Stimulated activated CD4-positive, alpha-beta T cell treated with anti-CD3 and anti-CD28 coated beads, Interleukin-4, amount 100 ng/mL, for 1 hour (primary cell): ENCODE measurements at places on chromosomes 7 and 10.

DNA sequence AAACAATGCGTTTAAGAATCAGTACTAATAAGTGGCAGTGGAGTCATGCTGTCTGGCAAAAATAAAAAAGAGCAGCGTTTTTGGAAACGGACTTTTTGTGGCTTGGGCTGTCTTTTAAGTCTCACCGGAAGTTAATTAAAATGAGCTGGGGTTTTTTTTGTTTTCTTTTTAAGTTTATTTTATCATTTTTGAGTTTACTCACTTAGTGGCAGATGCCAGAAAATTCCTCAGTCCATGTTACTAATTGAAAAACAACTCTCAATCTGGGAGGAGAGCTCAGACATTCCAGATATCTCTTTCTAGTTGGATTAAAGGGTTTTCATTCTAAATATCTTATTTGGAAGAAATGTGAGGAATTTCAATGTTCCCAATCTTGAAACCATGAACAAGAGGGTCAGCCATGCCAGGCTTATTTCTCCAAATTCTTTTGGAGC, 133.8 kb upstream of the AGR3 start:
- no peak for DNase-seq

GRCh38 chr10:110695539-110695886, 51.4 kb downstream of the RBM20 start:
- DNase-seq, result no peak

DNA sequence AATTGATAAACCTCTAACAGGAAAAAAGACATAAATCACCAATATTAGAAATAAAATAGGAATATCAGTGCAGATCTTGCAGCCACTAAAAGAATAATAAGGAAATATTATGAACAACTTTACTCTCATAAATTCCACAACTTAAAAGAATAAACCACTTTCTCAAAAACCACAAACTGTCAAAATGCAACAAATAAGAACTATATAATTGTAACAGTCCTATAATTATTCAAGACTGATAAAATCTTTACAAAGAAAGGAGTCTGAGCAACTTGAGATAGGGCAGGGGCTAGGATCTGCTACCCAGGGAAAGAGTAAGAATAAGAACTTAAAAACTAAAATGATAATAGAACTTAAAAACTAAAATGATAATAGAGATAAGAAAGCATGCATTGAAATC, 169.5 kb upstream of the GDF10 start:
- no peak for DNase-seq

DNA sequence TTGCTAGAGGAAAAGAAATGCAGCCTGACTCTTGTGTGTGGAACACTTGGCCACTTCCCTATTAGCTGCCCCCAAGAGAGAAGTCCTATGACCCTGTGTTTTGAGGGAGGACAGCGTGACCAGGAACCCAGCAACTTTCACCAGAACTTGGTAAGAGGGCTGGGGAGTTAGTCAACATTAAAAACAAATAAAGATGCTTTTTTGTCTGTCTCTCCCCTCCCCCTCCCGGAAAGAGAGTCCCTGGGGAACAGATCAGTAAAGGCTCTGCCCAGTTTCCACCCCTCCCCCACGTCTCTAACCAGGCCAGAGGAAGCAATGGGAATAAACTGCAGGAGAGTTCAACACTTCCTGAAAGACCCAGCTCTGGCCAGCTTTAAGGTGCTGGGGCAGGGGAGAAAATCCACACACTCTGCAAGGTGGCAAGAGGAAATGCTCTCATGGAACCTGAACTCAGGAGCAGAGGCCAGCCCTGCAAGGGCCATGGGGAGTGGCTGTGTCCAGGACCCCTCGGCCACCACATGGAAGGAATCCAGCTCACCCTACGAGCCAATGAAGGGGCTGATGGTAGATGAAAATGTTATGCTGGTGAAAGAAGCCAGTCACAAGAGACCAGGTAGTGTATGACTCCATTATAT, 21.5 kb downstream of the SH3PXD2A start:
- DNase-seq, result no peak

DNA sequence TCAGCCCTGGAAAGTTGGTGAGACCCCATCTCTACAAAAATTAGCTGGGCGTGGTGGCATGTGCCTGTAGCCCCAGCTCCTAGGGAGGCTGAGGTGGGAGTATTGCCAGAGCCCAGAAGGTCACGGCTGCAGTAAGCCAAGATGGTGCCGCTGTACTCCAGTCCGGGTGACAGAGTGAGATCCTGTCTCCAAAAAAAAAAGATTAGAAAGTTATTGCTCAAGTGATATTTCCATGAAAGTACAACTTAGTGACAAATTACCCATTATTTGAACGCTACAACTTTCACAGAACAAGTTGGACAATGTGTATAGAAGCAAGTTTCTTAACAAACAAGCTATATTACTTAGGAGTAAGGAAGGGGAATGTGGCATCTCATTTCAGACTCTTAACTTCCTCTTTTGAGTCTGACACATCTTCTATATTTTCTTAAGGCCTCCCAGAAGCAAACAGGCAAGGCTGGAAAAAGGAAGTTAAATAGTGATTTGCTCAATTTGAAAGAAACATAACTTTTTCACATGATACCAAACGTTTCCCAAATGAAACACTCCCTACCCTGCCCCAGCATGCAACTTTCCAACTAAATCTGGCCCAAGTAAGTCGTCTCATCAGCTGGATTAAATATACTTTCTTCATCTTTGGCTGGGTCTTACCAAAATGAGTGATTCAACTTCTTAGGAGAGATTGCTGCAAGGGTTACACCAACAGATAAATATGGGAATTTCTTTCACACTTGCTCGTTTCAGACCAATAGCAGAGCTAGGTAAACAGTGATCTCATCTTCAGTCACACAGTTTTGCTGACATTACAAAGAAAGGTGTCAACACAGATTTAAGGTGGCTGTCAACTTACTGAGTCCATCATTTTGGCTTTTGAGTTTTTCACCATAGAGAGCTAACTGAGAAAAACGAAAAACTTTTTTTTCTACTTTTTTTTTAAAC, 66.3 kb upstream of the KLF6 start:
- DNase-seq, result no peak

- peak; percentile 72 for DNase-seq
These were observed 28.4 kb downstream of the TMEM130 start for GRCh38 chr7:98841179-98841997.

- no peak for DNase-seq
These were observed 153.8 kb upstream of the AKR1E2 start for GRCh38 chr10:4672201-4672600.

DNA sequence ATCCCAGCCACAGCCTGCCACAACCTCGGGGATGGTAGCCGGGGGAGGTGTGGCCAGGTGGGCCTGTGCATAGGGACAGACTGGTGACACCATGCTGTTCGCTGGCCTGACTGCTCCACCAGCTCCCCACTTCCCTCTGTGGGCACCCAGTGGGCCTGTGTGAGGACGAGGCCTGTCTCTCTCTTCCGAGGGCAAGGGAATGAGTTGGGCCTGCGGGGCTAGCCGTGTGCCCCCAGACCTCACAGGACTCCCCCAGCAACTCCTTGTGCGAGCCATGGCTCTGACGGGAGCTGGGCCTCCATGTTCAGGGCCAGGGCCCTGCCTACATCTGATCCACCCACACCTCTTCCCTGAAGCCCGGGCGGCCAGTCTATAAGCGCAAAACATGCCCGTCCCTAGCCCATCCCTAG, 40.5 kb downstream of the PWWP2B start:
- no peak for DNase-seq

DNA sequence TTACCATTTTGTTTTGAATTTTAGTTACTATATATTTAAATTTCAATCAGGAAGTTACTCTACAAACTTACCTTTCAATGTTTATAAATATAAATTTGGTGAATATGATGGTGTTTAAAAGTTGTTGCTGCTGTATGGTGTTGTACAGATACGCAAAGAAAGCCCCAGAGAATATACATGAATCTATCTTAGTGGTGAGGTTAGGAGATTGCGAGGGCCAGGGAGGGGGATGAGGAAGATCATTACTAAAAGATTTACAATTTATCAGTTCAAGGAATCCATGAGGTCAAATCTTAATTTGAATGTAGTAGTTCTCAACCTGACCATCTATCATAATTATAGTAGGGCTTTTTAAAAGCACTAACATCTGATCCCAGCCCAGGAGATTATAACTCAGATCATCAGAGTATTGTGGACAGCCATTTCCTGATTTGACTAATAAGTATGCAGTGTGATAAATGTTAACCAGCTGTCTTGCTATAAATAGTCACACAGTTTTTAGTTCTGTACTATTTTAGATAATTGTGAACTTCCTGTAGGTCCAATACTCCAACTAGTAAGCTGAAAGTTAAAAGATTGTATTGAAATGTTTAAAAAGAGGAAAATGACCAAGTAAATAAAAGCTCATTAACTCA, 23.6 kb downstream of the FAM3C start:
- no peak for DNase-seq

DNA sequence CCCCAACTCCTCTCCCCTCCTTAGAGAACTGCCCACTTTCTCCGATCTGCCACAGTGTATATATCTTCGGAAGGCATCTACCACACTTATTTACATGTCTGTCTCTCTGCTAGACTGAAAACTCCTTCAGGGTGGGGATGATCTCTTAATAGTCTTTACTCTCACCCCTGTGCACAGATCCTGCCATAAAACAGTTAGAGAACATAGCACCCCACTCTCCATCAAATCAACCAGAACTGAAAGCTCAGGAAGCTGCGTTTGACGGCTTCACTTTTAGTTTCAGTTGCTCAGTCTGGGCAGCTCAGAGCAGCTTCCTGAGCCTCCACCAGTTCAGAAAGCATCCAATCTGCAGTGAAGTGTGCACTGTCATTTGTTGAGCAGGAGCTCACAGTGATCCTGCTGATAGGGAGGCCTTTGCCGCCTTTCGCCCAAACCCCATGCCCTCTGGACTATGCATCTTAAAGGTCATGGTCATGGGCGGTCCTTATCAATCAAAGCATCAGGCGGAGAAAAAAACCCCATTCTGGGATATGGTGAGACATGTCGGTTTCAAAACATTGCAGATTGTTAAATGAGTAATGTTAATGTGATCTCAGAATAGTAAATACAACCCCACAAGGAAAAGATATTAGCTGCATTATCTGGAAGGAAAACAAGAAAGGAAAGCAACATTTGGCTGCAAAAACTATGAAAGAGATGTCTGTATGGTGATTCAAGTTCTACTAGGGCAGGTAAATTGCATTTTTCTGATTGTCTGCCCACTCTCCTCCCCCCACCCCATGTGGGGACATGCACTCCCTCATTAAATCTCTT, 167.1 kb upstream of the ADO start:
- DNase-seq, result peak; percentile 53

DNA sequence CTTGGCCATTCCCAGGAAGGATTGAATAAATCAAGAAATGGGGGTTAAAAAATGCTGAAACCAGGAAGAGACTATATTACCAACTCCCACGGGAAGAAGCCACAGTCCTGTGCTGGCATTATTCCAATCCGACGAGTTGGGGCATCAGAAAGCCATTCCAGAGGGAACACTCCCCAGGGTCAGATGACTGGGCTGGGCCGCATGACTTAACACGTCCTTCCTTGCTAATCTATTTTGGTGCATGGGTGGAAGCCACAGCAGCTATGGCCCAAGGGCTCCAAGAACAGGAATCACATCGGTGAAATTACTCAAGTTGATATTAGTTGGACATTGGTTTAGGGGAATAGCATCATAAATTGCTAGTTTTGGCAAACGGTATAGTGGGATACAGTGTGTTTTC, 592.9 kb upstream of the NRP1 start:
- no peak for DNase-seq

DNA sequence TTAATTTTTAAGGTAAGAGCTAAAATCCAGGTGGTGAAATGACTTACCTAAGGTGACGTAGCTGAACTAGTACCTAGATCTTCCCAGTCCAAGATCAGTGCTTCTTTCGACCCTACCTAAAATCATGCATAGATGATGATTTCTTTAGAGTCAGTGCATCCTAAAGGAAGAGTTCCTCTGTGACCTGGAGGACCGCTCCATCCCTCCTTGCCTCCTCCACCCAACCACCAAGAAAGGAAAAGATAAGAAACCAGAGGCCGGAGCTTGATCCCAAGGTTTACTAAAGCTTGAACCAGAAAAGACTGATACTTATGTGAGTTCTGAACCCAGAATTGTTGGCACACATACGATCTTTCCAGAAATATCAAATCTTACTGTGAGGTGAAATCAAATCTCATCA, 101.8 kb downstream of the CABCOCO1 start:
- DNase-seq, result no peak

- no peak for DNase-seq
These were observed 67.5 kb upstream of the SORCS1 start for GRCh38 chr10:107232013-107232412.

- DNase-seq, result no peak
These were observed 184.2 kb downstream of the STK31 start for GRCh38 chr7:23893942-23894891.

- no peak for DNase-seq
These were observed 629.0 kb downstream of the CCSER2 start for GRCh38 chr10:84957427-84957826.

DNA sequence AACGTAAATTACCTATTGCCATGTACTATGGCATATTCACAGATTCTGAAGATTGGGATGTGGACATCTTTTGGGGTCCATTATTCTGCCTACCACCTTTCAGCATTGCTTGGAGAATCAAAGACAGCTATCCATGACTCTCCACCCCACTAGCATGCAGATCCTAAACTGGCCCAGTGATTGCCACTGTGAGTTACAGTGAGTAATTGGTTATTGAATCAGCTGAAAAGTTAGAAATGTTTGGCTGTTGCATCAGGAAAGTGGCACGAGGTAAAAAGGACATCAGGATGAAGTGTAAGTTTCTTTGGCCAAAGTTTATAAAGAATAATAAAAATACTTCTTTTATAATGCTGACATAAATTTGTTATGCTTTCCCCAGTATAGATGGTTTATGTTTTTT, 148.2 kb upstream of the ETV1 start:
- DNase-seq, result no peak

GRCh38 chr10:581776-582330, 107.6 kb downstream of the DIP2C start:
- no peak for DNase-seq

DNA sequence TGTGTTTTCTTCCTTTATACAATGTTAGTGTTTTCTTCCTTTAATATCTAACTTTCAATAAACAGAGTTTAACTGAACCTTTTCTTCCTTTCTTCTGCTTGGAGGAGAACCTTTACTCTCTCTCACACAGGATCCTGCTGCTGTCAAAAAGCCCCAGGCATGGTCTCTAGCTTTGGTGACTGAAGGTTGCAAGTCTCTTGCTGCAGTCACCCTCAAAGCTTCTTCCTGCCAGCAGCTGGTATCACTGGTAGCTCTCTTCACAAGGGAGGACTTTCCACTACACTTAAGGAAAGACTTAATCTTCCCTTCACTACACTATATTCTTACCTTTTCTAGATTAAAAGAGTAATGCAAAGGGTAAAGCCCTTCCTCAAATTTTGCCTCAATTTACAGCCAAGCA, 153.4 kb downstream of the SGMS1 start:
- DNase-seq, result no peak

DNA sequence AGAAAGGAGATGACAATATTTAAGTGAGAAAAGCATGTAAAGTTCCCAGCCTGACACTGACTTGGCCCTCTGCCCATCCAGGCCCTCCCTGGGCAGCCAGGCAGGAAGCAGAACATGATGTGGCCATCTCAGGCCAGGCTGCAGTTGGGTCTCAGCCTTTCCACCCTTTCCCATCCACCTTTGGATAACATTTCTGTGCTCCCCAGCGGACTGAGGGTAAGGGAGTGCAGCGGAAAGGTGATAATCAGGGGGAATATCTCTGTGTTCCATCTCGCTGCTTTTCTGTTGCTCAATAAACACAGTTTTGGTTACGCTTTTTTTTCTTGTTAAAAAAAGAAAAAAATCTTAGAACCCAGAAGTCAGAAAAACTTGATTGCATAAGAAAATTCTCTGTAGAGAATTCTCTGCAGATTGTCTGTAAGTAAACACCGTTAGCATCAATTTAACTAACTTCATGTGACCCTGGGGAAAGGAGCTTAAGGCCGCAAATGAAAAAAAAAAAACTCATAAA, 37.2 kb upstream of the TARP start:
- DNase-seq, result no peak

GRCh38 chr7:43139137-43139536, 26.7 kb downstream of the HECW1 start:
- DNase-seq, result no peak
